MM.1S (cell line): ENCODE measurements at places on chromosomes 11 and 22.

- no peak for DNase-seq
Measured at GRCh38 chr11:96272529-96273222, 70.3 kb downstream of the MAML2 start.

- DNase-seq: no peak
Measured at GRCh38 chr11:46916286-46917108, 1.9 kb downstream of the LRP4 start.

GRCh38 chr11:126821827-126822226 lies 178.7 kb downstream of the KIRREL3 start:
- DNase-seq: no peak

- no peak for DNase-seq
Measured at GRCh38 chr11:124533626-124534025, 9.8 kb downstream of the OR8B12 start.

DNA sequence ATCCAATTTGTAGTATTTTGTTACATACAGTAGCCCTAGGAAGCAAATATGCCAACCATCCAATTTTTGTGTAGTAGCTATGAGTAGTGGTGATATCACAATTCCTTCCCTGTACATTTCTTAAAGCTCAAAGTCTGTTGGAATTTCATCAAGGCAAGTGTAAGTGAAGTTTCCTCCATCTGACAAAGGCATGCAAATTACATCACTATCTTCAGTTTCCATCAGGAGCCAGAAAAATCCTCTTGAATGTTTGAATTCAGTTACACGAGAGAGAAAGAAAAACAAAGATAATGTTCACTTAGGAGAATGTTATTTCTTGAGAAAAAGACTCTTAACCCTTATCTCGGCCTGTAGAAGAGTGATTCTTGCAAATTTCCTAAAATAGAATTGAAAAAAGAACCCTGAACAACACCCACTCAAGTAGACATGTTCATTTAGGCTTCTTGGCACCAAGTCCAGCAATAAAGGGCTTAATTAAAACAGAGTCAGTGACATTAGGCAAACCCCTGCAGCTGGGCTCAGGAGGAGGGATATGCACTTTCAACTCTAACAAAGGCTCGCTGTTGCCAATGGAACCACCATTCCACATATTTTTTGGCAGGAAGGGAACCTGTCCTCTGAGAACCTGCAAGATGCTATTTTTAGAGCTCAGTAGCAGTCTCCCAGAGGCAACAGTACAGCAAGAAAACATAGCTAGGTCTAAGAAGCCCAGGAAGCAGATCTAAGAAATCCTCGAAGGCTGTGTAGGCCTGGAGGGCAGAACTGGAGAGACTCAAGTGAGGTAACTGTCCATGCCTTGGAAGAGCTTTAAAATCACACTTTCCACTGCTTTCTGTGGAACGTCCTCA lies 144.6 kb downstream of the CCDC81 start:
- DNase-seq: no peak

DNA sequence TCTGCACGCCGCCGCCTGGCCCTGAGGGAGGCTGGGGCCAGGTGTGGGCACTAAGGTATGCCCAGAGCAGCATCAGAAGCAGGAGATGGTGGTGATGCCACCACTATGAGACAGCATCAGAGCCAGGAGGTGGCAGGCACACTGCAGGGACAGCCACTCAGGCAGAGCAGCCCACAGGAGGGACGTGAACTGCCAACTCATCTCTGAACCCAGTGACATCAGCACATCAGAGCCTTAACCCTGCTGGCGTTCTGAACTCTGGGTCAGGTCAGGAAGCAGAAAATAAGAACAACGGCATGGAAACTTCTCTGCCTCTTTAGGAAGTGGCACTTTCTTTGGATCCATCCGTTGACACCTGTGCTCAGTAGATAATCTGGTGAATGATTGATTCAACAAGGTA lies 14.7 kb upstream of the IFT27 start:
- no peak for DNase-seq

DNA sequence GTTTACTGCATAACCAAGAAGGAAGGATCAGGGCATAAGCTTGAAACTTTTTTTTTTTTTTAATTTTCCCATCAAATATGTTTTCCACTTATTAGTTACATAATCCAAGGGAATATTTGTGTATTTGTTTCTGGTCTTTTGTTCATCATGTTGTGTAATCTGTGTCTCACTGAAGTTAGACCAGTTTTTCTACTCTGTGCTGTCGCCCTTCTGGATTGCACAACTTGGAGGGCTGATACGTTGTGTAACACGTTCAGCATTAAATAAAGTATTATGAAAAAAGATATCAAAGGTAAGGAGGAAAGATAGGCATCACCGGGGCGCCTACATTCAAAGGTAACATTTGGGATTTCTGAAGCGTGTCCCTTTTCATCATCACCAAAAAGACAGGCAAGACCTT lies 3.3 kb upstream of the E2F8 start:
- no peak for DNase-seq

GRCh38 chr11:63687845-63688244 lies 6.5 kb downstream of the RTN3 start:
- no peak for DNase-seq
